ENCODE measurements at places on chromosomes 1 and 21.
A peak's percentile ranks its signal among the peaks of the same experiment; 100 is the strongest.

- no peak for DNase-seq
Measured at GRCh38 chr21:36892201-36892600, 74.3 kb downstream of the HLCS start.

DNA sequence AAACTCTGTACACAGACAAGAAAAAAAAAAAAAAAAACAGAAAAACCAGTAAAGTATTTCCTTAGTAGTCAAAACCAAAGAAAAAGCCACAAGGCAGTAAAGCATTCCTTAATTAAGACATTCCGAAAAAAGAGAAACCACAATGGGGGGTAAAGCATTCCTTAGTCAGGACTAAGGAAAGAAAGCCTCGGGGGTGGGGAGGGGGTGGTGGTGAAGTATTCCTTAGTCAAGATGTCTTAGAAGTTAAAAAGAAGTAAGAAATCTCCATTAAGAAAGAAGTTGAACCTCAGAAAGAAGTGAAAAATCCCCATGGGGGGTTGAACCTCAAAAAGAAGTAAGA lies 28.2 kb upstream of the FMO1 start:
- no peak for DNase-seq

GRCh38 chr1:240414237-240414636 lies 197.7 kb downstream of the GREM2 start:
- no peak for DNase-seq

GRCh38 chr1:91948501-91949355 lies 473 bp upstream of the BRDT start:
- DNase-seq = no peak

DNA sequence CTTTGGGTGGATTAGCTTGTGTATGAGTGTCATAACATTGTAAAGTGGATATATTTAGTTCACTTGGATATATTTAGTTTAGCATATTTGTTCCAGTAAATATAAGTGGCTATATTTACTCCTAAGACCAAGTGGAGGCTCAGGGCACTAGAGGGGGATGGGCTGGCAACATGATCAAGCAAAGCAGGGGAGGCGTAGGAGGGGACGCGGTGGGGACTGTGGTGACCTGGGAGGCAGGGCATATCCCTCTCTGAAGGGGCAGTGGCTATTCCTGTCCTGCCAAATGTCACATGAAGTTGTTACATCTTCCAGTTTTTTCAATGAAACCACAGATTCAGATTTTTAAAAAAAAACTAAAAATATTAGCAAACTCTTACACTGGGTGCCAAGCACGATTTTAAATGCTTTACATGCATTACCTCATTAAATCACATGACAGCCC lies 51.9 kb upstream of the EDN2 start:
- no peak for DNase-seq

DNA sequence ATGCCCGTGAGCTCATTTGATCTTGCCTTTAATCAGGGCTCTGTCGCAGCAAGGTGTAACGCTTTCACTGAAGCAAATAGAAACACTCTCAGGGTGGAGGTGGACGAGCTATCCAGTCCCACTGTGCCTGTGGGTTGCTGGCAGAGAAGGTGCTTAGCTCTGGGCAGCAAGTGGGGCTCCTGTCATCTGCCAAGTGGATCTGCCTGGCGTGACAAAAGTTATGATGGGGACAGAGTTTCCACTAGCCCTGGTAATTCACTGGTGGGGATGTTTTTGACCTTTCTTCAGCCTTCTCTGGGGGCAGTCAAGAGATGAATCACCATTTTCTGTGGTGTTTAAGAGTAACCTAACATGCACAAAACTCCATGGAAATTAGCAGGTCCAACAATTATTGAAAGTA lies 71.3 kb upstream of the EDEM3 start:
- no peak for DNase-seq

GRCh38 chr1:7223334-7224080 lies 438.3 kb downstream of the CAMTA1 start:
- DNase-seq = no peak

GRCh38 chr1:30715216-30715615 lies 8.2 kb downstream of the MATN1 start:
- peak; percentile 62 for DNase-seq

GRCh38 chr21:37896788-37897187 lies 19.5 kb downstream of the KCNJ6 start:
- no peak for DNase-seq

DNA sequence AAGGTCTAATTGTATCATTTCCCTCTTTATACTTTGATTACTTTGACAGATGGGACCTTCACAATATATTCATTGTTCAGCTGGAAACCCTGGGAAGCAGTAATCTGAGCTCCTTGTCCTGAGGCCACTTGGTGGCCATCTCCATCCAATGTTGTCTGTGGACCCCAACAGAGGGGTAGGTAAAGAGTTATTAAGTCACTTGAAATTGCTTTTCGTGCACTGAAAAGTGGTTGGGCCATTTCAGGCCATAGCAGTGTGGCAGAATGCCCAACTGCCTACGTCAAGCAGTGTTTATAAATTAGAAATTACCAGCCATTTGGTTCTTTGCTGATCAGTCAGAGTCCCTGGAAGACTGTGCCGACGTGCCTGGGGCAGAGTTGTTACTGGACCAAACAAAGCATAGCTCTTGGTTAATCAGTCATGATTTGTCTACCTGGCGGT lies 308.3 kb upstream of the USP25 start:
- DNase-seq = no peak

DNA sequence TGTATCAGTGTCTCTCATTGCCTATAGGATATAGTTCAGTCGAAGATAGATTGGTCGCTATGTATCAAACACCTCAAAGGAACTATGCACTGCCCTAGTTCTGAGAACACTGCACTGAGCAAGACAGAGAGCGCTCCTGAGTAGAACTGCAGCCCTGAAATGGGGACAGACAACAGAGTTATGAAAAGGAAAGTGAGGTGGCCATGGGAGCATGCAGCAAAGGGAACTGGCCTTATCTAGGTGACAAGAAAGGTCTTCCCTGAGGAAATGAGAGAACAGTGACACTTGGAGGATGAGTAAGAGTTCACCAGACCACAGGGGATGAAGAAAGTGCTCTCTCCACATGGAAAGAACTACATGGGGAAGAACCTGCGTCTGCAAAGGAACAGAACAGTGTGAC lies 7.5 kb upstream of the G0S2 start:
- no peak for DNase-seq

DNA sequence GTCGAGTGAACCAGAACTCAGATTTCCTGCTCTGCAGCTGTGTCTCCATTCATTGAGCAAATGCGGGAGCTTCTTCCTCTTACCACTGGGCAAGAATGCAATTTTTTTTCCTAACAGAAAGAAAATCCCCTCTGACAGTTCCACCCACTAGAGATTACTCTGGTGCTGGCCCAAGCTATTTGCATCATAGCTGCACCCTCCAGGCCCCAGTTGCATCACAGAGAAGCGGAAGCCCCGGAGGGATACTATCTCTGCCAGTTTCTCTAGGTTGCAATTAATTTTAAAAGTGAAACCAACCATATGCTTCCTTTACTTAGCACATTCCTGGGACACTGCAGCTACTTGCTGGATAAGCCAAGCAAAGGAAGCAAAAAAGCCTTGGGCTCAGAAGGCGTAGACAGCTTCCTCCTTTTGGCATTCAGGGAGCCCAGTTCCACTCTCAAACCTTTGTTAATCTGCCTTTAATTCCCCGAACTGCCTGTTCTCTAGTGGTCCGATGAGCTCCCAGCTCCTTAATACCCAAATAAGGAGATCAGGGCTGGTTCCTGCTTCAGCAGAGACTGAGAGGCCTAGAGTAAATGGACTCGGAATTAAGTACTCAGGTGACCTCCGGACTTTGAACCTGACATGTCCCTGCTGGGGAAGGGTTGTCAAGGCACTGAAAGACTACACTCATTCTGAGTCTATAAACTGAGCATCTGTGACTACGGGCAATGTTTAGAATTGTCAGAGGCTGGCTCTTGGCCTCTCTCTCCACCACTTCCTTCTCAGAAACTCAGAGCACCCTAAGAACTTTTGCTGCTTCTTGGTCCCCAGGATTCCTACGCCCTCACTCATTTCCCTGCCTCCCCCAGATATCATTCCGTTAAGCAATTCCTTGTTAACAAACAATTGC lies 72.5 kb upstream of the TNFSF18 start:
- no peak for DNase-seq

All from activated T-cell treated with anti-CD3 and anti-CD28 coated beads, Interleukin-2, amount 50 U/mL, for 48 hours (primary cell).